GM13977 (cell line): ENCODE measurements at places on chromosomes 7 and 10.
A peak's percentile ranks its signal among the peaks of the same experiment; 100 is the strongest.

DNA sequence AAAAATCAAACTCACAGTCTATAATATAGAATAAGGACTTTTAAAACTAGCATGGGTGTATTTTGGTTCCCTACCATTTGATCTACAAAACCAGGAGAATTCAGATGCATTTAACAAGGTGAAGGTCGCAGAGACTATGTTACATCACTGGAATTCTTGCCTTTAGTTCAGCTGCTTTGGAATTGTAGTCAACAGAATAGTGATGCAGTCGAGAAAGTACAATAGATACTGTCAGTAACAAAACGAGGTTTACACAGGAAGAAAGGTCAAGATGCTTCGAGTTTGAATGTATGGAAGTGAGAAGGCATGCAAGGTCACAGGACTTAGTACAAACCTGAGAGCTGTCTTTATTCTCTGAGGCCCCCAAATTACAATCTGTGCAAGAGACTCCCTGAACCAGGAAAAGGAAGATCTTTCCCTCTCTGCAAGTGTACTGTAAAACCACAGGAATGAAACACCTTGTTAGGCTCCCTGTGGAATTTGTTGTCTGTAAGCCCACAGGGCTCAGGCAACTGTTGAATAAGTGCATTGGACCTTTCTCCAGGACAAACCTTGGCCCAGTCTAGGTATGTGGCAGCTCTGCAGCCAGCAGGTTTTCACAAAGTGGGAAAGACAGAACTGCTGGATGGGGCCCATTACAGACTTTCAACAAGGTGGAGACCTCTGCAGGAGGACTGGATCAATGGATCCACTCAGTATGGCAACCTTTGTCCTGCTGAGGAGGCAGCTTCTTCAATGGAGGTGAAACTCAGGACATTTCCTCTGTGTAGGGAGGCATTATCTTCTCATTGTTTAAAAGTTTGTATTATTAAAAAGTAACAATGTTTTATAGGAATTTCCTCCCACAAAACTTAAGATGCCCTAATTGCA, 101.1 kb upstream of the GSDME start:
- no peak for DNase-seq

DNA sequence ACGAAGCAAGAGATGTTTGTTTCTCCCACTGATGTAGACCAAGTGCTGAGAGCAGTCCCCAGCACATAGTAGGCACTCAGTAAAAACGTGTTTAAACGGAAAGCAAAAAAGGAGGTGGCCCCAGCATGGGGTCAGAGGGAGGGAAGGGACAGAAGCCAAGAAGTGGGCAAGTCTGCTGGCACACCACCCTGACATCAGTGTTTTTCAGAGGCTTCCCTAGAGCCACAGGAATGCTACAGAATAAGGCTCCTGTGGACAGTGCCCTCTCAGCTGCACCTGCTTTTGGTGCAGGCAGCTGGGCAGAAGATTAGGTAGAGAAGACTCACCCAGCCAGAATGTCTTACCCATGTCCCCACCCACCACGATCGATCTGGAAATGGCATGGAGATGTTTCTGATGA, 8.3 kb upstream of the ANKRD1 start:
- DNase-seq: no peak

GRCh38 chr7:140653319-140654108, 12.9 kb upstream of the DENND2A start:
- DNase-seq: no peak

DNA sequence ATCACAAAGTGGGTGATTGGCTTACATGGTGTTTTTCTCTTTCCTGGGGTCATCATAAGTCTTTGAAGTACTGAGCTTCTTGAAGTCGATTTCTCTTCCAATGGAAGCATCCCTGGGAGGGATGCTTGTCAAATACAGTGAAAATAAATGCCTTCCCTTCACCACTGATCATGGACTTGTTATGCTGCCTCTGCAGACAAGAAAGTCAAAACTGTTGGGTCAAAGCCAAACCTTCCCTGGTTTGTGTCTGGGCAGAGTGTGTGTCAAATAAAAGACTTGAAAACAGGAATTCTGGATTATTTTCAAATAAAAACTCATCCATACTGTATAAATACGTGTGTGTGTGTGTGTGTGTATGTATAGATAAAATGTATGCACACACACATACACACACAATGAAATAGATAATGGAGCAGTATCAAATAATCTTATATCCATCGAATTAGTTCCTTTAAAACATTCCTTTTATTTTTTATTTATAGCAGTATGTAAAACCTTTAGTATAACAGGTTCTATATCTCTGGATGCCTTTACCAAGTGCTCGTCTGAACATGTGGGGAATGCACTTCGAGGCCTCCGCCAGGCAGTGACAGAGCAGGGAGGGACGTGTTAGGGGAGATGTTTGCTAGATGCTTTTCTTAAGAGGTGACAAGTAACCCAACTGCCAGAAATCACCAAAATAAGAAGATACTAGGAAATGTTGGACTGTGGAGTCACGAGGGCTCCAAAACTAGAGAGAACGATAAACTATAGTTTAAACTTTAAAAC, 27.2 kb upstream of the WNT16 start:
- DNase-seq: no peak

DNA sequence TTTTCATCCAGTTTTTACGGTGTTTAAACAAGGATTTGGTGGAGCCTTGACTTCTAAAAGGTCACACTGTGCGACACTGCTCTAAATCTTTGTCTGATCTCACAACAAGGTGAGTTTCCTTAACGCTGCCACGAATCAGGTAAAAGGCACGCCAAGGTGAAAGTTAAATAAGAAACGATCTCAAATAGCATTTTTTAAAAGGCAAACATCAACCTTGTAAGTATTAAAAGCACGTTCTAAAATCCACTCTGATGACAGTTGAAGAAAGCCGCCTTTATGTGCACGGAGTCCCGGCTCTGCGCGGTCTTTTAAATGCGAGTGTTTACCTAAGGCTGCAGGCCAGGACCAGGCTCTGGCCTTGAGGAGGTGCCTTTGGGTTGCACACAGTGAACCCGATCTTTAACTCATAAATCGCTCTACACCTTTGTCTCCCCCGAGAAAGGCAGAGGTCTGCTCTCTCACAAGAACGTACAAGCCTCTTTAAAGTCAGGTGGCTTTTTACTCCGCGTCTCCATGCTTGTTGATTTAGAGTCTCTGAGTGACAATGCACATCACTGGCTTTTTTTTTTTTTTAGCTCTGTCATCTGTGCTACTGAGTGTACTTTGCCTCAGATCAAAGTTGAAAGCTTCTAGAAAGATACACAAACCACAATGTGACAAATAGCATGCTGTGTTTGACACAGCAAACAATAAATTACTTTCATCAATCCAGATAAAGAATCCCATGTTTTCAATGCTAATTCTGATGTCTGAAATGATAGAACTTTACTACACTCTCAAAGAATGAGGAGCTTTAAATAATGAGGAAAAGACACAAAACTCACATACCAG, 25.9 kb upstream of the RNF32 start:
- DNase-seq: no peak

GRCh38 chr10:88676283-88677060, 12.2 kb downstream of the LIPF start:
- no peak for DNase-seq

- no peak for DNase-seq
These were observed 144.3 kb downstream of the KIF20B start for GRCh38 chr10:89845541-89846280.

DNA sequence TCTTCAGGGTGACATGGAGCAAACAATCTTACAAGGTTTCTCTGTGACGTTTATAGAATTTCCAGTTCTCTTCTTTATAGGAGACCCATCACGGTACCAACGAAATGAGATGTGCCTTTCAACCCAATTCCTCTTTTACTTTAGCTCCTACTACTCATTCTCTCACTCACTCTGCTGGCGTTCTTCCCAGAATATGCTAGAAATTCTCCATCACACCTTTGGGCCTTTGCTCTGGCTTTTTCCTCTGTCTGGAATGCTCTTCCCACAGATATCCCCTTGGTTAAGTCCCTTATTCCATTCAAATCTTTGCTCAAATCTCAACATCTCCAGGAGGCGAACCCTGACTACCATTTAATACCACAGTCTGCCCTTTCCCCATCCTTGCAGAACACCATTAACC, 39.0 kb downstream of the SEMA3C start:
- DNase-seq: no peak

- DNase-seq: peak; percentile 51
These were observed 25.3 kb downstream of the CCDC6 start for GRCh38 chr10:59880971-59881510.
